ENCODE measurements at places on chromosomes 2 and 18. TPM values are rescaled to one million over a fixed set of nuclear protein-coding genes. Genes with fewer than 3 reads are reported as not detected.

The ATP6V1B1 gene
- 1.7 TPM for total RNA-seq

The GALNT14 gene
- total RNA-seq = not detected

DNA sequence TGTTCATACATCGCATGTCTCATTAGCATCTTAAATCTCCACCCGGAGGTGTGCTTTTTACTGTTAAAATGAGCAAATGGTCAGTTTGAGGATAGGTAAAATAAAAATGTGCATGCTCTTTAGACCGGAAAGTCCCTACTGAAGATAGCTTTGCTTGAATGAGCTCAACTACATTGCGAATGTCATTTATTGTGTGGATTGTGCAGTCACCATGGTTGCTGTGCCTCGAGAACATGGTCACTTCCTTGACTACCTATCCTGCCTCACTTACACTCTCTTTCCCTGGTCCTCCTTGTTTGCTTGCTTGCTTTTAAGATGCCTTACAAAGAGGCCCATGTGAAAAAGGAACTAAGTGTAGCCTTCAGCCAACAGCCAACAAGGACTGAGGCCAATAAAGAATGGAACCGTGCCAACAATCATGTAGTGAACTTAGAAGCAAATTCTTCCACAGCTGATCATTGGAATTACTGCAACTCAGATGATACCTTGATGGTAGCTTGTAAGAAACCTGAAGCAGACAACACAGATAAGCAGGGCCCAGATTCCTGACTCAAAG is 72.2 kb upstream of the BARD1 start:
- DNase-seq = peak; percentile 16

GRCh38 chr2:233981574-233982420 is 64.6 kb downstream of the TRPM8 start:
- no peak for DNase-seq

The SNRNP27 gene
- total RNA-seq = 113 TPM

GRCh38 chr2:79638410-79638809 is 125.6 kb downstream of the CTNNA2 start:
- DNase-seq = no peak

DNA sequence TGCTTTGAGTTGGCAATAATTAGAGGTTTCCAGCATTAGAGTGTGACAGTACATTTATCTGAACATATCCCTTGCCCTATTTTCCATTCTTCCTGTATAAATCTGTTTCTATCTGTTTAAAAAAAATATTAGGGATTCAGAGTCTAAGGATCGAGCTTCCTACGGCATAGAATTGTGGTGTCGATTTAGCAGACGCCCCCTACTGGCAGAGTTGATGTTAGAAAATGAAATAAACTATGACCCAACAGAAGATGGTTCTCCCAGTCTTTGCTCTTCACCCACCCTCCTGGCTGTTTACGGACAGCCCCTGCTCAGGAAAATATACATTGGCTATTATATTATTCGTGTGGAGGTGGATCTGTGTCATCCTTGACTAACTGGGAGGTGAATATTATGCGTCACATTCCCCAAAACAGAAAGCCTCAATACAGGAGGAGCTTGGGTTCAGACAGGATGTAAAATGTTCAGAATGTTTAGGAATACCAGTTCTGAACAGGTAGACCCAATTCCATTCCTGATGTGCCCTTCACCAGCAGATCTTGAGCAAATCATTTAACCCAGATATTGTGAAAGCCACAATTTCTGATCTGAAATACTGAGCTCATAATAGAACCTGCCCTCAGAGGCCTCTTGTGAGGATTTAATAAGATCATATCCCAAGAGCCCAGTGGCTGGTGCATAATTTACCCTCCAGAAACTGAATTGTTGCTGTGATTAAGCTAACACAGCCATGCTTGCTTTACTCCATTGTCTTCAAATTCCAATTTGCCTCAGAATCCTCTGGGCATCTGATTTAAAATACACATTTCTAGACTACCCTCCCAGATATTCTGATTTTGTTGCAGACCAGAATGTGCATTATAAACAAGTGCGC is 10.8 kb upstream of the ERMN start:
- peak; percentile 52 for DNase-seq
